ENCODE measurements at places on chromosomes 12 and 14.

DNA sequence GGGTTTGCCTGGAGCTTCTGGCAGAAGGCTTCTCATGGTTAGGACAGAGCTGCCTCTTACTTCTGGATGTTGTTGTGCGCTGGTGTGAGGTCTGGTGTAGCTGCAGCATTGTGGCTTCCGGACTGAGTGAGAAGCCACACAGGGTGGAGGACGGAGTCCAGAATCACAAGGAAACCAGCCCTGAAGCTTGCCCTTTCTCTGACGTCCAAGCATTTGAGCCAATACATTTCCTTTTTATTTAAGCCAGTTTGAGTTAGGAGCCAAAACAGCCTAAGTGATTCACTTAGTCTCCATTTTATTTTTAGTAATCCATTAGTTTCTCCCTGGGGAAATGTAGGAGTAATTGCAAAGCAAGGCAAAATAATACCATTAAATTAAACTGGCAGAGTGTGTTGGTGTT is 402.4 kb upstream of the RGS6 start:
- peaks cover 9% of the 10 kb centered on the region for H3K4me1 ChIP-seq
- DNase-seq: peak; percentile 28
- H3K27ac ChIP-seq: peak overlapping the region; percentile 36
- no peaks in the 10 kb centered on the region for H3K36me3 ChIP-seq
- no peaks in the 10 kb centered on the region for H3K27me3 ChIP-seq

DNA sequence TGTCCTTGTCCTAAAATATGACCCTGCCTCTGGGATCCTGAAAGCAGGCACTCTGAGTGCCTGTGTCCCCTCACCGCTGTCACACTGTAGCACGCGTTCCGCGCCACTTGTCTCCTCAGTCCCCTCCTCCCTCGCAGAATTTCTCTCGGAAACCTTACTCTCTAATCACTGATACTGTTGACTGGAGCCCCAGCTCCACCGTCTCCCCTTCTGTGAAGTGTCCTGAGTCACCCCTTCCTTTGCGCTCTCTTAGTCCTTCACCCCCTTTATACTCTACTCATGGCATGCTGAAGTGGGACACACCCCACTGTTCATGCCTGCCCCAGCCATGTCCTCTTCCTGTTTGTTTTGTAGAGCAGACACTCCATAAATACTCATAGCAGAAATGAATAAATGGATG is 104.7 kb downstream of the ZNF664 start:
- H3K36me3 ChIP-seq: no peaks in the 10 kb centered on the region
- no peaks in the 10 kb centered on the region for H3K4me1 ChIP-seq
- no peak overlapping the region for H3K4me3 ChIP-seq
- no peaks in the 10 kb centered on the region for H3K27me3 ChIP-seq
- DNase-seq: no peak

DNA sequence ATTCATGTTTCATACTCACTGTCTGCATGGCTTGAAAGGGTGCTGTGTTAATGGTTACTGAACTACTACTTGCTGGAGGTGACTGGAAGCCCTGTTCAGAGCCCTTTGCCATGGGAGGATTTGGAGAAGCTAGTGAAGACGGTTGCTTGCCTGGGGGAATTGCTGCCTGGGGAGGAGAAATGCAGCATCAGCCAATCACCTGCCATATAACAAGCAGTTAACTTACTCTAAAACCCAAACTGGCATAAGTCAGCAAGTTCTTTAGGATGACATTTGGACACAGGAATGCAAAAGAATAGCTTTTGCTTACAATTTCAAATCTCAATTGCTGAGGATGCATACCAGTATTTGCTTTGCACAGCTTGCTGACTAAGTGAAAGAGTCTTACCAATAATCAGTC is 23.4 kb upstream of the IPO8 start:
- no peak overlapping the region for H3K27ac ChIP-seq
- peaks cover 76% of the 10 kb centered on the region for H3K36me3 ChIP-seq
- no peaks in the 10 kb centered on the region for H3K4me1 ChIP-seq
- H3K4me3 ChIP-seq: no peak overlapping the region
- no peak for DNase-seq

- no peaks in the 10 kb centered on the region for H3K36me3 ChIP-seq
Measured at GRCh38 chr14:104774453-104775072, 21.0 kb downstream of the AKT1 start.

GRCh38 chr12:74847169-74847568 is 309.5 kb downstream of the ATXN7L3B start:
- no peaks in the 10 kb centered on the region for H3K4me1 ChIP-seq
- H3K4me3 ChIP-seq: no peak overlapping the region
- DNase-seq: no peak
- H3K36me3 ChIP-seq: no peaks in the 10 kb centered on the region

- peak; percentile 69 for DNase-seq
- H3K4me1 ChIP-seq: no peaks in the 10 kb centered on the region
- H3K27me3 ChIP-seq: no peaks in the 10 kb centered on the region
- no peak overlapping the region for H3K4me3 ChIP-seq
Measured at GRCh38 chr14:64762044-64763034, 58.1 kb downstream of the PLEKHG3 start.

GRCh38 chr12:24200010-24200409 is 250.5 kb upstream of the SOX5 start:
- no peak overlapping the region for H3K4me3 ChIP-seq
- H3K27ac ChIP-seq: no peak overlapping the region
- DNase-seq: no peak
- H3K4me1 ChIP-seq: peaks cover 4% of the 10 kb centered on the region

DNA sequence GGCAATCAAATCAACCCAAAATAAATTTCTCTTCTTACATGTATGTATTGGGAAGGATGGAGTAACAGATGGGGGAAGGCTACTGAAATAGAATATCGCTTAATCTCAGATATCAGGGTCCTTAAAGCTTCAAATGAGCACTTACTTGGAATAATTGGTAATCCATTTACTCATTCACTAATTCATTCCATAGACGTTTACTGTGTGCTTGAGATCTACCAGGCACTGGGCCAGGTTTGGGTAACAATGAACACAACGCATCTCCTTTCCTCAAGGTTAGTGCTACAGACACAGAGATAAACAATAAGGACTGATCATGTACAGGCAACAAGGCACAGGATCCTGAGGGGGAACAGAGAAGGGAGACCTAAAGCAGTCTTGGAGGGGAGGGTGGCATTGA is 54.4 kb upstream of the KRR1 start:
- no peak overlapping the region for H3K4me3 ChIP-seq
- no peak for DNase-seq
- no peak overlapping the region for H3K27ac ChIP-seq
- no peaks in the 10 kb centered on the region for H3K4me1 ChIP-seq
- no peaks in the 10 kb centered on the region for H3K27me3 ChIP-seq

DNA sequence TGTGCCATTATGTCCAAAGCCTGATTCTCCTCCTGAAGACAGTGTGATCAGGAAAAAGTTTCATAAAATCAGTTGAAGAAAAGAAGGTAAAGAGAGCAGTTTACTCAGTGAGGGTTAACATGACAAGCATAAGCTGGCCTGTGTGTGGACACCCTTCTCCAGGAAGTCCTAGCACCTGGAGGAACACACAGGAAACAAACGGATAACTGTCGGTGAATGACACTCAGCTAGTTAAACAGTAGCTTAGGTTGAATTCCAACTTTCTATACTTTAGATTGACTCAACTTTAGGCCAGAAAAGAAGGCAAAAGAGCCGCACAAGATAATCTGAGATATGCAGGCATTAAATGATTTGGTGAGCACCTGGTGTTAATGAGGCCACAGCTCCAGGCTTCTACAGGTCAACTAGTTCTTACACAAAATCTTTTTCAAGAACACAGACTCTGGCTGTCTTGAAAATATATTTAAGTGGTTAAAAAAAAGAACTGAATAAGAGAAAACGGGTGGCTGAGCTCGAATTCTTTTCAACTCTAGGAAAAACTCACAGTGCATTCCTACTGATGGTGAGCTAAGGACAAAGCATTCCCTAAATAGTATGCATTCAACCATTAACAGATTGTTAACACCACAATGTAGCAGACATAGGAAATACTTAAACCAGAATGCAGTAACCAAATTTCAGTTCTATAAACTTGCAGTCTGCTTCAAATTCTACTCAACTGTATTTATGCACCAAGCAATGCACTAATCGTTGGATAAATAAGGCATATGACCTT is 56.9 kb upstream of the TSPAN8 start:
- H3K27ac ChIP-seq: no peak overlapping the region
- peaks cover 6% of the 10 kb centered on the region for H3K4me1 ChIP-seq
- no peaks in the 10 kb centered on the region for H3K36me3 ChIP-seq
- no peak for DNase-seq
- no peak overlapping the region for H3K4me3 ChIP-seq

DNA sequence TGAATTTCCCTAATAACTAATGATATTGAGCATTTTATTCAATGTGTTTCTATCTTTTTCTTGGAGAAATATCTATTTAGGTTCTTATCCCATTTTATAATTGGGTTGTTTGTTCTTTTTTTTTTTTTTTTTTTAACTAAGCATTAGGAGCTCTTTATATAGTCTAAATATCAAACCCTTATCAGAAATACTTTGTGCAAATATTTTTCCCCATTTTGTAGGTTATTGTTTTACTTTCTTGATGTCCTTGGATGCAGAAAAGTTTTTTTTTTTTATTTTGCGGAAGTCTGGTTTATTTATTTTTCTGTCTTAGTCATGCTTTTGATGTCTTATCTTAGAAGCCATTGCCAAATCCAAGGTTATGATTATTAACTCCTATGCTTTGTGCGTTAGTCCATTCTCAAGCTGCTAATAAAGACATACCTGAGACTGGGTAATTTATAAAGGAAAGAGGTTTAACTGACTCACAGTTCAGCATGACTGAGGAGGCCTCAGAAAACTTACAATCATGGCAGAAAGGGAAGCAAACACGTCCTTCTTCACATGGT is 434.3 kb upstream of the TBX3 start:
- no peaks in the 10 kb centered on the region for H3K27me3 ChIP-seq
- H3K4me1 ChIP-seq: no peaks in the 10 kb centered on the region
- H3K4me3 ChIP-seq: no peak overlapping the region
- no peak overlapping the region for H3K27ac ChIP-seq
- no peak for DNase-seq
- no peaks in the 10 kb centered on the region for H3K36me3 ChIP-seq

DNA sequence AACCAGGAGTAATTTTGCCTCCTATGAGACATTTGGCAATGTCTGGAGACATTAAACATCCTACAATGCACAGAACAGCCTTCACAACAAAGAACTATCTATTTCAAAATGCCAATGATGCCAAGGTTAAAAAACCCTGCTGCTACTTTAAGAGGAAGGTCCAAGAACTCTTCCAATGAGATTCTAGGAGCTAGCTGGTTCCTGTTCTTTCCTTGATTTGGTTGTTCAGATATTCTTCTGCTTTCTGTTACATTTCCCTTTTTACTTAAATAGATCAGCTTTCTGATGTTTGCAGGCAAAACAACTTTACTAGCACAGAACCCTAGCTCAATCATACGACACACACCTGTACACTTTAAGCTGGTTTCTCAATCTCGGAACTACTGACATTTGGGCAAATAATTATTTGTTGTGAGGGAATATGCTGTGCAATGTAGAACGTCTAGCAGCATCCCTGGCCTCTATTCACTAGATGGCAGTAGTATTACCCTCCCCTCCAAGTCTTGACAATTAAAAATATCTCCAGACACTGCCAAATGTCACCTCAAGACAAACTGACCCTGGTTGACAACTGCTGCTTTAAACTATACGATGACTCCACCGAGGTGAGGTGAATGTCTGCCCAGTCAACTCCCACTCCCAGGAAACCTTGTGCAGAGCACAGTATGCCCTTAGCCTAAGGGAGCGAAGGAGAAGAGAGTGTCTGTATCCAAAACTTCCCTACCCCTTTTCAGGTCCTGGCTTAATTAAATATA is 4.4 kb downstream of the BLTP3B start:
- no peaks in the 10 kb centered on the region for H3K4me1 ChIP-seq
- DNase-seq: no peak
- no peak overlapping the region for H3K4me3 ChIP-seq
- H3K27me3 ChIP-seq: no peaks in the 10 kb centered on the region

- DNase-seq: no peak
- no peaks in the 10 kb centered on the region for H3K36me3 ChIP-seq
- H3K4me1 ChIP-seq: no peaks in the 10 kb centered on the region
- H3K4me3 ChIP-seq: no peak overlapping the region
- no peak overlapping the region for H3K27ac ChIP-seq
Measured at GRCh38 chr12:55633151-55633550, 3.5 kb upstream of the OR10P1 start.

GRCh38 chr14:104927901-104928300 is 3.2 kb downstream of the PLD4 start:
- DNase-seq: no peak
- H3K27ac ChIP-seq: no peak overlapping the region
- H3K4me1 ChIP-seq: peaks cover 5% of the 10 kb centered on the region
- no peaks in the 10 kb centered on the region for H3K27me3 ChIP-seq
- H3K36me3 ChIP-seq: no peaks in the 10 kb centered on the region

Measured in tibial nerve (tissue), 4 donors.